NCI-H1092 treated with DMSO at 0.1 percent for 48 hours (cell line): ENCODE measurements at places on chromosomes 3 and 15.

GRCh38 chr3:197062446-197062845, 32.8 kb upstream of the MELTF start:
- DNase-seq: no peak

GRCh38 chr3:5058471-5058951, 63.6 kb upstream of the ARL8B start:
- DNase-seq: no peak

DNA sequence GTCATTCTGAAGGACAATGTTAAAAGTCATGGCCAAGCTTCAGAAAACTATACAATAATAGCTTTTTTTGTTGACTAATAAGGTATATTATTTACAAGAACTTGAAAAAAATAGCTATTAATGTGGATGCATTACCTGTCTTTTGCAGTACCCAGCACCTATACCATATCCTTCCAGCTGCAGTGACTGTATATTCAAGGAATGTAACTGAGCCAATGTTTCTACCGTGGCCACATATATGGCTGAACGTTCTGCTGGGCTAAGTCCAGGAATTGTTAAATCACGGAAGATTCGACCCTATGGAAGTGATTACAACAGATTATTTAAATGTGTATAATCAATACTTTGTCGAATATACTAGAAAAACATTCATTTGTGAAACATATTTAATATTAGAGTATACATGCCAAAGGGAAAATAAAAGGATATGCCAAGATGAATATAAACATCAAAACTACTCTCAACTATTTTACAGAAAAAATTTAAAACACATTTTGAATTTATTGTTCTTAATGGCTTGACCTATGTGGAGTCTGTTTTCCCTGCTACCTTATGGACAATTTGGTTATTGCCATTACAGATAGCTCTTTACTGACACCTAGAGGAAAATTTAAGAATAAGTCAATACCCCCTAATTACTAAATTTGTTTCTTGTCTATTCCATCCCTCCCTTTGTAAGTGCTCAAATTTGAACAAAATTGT, 17.6 kb downstream of the ACAD11 start:
- peak; percentile 63 for DNase-seq

- no peak for DNase-seq
Measured at GRCh38 chr3:145522893-145523651, 637.9 kb downstream of the PLOD2 start.

DNA sequence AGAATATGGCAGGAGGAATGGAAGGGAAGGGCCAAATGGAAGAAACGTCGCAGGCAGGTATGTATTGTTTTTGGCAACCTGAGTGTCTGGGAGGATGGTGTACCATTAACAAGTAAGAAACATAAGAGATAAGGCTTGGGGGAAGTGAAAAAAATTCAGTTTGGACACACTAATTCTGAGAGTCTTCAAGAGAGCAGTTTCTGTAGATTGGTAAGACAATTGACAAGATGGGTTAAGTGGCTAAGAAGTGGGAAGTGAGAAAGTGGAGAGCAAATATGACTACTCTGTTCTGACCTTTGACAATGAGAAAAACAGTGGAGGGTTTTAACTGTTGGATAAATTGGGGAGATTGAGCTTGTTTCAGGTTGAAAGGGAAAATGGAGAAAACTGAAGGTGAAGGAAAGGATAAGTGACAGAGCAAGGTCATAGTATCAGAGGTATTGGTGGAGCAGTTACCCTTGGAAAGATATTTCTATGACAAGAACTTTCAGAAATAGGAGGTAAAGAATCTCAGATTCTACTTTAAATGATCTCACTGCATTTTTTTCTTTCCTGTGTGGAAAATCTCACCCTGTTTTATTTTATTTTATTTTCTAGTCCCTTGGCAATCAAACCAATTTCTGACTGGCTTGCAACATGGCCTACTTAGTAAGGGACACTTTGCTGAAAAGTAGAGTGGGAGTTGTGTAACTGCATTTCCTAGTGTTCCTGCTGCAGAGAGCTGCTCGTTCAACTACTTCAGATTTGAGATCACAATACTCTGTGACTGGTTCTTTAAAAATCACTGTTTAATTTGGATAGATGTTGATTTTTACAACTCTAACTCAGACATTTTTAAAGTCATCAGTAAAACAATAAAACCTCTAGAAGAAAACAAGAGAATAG, 23.1 kb upstream of the GABPB1 start:
- no peak for DNase-seq

GRCh38 chr3:9122732-9123364, 126.6 kb downstream of the SRGAP3 start:
- DNase-seq: no peak

DNA sequence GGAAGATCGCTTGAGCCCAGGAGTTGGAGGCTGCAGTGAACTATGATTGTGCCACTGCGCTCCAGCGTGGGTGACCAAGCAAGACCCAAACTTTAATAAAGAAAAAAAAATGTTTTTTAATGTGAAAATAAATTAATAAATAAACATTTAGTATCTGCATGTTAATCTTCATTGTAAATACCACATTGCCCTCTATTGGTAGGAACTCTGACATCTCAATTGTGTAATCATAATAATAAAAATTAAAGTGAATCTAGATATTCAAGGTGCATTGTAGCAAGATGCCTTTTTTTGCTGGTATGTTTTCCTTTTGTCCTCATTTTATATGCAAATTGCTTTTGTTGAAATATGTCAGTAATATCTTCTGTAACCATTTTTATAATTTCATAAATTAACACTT, 95.0 kb upstream of the LIMD1 start:
- DNase-seq: peak; percentile 13

DNA sequence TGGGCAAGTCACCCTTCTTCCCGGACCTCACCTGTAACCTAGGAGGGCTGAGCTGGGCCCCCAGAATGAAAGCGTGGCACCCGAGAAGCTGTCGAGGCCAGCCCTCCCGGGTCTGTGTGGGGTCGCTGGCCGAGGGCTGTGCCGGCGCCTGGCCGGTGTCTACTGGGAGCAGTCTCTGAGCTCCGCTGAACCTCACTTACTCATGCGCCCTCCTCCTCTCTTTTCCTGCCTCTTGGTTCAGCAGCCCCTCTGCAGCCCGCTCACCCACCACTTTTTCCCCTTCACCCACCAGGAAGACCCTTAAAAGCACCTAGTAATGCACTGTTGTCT, 419 bp downstream of the HYKK start:
- DNase-seq: no peak

- no peak for DNase-seq
Measured at GRCh38 chr3:185560676-185561075, 8.3 kb upstream of the LIPH start.
